ENCODE measurements at places on chromosomes 7 and 10.

DNA sequence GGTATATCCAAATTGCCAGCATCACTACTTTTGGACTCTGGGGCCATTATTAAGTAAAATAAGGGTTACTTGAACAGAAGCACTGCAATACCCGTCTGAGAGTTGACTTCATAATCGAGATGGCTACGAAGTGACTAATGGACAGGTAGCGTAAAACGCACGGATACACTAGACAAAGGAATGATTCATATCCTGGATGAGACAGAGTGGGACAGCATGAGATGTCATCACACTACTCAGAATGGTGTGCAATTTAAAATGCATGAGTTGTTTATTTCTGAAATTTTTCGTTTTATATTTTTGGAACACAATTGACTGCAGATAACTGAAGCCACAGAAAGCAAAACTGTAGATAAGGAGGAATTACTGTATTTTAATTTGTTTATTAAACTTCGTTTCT lies 421.5 kb upstream of the LRGUK start:
- no peak for DNase-seq

DNA sequence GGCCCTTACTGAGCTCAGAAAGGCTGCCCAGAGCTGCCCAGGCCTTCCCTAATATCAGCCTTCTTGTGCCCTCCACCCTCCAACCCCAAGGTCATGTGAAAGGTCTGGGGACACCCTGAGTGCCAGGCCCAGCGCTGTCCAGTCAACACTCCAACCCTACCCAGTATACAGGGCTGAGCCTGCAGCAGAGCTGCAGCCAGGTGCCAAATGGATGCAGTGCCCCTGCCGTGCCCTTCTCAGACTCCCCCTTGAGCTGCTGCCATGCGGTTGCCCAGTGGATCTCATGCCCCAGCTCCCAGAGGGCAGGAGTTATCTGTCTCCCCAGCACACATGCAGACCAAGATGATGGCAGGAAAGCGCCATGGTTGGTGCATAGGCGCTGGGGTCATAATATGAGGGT lies 61.5 kb downstream of the ZMIZ1 start:
- no peak for DNase-seq

DNA sequence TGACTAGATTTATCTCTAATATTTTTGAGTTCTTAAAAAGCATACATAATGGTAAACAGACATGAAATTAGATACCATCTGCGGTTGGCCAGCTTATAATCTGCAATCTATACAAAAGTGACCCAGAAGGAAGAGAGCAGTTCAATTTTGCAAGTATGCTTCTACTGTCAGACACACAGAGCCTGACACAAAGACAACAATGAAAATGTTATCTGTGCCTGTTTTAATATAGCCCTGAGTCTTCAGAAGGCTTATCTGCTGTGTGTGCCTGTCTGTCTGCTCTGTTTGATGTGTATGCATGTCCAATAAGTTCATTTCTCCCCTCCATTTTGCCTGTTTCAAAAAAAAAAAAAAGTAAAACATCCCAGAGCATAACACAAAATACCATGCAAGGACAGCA lies 73.3 kb upstream of the FHIP2A start:
- DNase-seq, result no peak

DNA sequence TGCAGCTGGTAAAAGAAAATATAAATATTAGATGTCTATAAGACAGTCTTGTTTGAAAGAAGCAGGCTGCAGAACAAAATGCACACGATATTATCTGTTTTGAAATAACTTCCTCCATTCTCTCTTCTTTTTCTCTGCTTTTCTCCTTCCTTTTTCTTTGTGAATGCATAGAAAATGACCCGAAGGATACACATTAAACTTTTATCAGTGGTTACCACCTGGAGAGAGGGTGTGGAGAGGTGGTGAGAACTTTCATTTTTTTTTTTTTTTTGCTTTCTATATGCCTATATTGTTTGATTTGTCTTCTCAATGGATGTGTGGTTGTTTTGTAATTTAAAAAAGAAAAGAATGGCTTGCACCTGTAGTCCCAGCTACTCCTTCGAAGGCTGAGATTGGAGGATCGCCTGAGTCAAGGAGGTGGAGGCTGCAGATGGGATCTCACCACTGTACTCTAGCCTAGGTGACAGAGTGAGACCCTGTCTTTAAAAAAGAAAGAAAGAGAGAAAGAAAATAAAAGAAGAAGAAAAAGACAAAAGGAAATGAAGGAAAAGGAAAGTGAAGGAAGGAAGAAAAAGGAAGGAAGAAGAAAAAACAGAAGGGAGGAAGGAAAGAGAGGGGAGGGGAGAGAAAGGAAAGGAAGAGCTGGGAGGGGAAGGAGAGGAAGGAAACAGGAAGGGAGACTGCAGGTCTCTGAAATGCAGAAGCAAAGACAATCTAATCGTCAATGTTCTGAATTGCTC lies 64.4 kb downstream of the SAMD9 start:
- no peak for DNase-seq

DNA sequence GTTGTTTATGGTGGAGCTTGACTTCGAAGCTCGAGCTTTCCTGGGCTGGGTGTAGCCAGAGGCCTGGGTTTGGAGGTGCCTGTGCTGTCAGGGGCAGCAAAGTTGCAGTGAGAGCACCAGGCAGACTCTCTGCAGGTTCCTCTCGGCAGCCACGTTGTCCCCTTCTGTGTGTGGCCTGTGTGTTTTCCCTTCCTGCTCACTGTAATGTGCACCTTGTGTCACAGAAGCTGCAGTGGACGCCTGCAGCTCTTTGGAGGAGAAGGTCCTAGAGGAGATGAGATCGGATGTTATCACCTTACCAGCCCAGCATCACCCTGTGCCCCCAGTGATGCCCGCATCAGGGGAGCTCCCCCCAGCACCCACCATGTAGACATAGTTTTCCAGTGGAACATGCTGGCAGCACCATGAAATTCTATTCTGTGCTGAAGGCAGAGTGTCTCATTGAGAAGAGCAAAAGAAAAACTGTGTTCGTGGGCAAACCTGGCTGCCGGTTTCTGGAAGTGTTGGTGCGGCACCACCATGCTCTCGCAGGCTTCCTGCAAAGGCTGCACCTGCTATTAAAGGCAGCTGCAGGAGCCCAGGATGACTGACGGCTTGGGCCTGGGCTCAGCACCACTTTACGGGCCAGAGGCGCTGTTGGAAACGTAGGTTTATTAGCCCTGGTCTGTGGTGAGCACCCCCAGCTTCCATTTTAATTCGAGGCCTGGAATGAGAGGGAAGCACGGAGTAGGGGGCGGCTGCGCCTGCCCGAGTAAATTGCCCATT lies 609.8 kb upstream of the FOXK1 start:
- DNase-seq, result no peak

DNA sequence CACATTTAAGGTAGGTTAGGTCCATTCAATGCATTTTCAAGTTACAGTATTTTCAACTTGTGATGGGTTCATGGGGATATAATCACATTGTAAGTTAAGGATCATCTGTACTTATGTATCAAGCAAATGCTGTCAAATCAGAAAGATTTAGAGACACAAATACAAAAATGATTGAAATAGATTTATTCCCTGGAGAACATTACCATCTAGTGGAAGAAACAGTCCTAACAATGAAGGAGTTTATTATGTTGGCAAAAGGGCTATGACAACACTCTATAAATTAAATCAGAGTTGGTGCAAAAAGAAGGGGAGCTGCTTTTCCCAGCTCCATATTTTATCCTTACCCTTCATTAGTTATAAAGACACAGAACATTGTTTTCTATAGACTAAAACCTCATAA lies 69.0 kb downstream of the PRSS58 start:
- DNase-seq, result peak; percentile 19

All from NCI-H2171 treated with DMSO at 0.1 percent for 48 hours (cell line).